Natural killer cell (primary cell): ENCODE measurements at places on chromosomes 3 and 15. TPM values are rescaled to one million over a fixed set of nuclear protein-coding genes. Genes with fewer than 3 reads are reported as not detected.

The FGF12 gene
- total RNA-seq = not detected

- no peak overlapping the region for H3K27ac ChIP-seq
- no peak overlapping the region for H3K4me3 ChIP-seq
- H3K4me1 ChIP-seq = no peaks in the 10 kb centered on the region
- DNase-seq = no peak
- no peaks in the 10 kb centered on the region for H3K27me3 ChIP-seq
Observed at GRCh38 chr3:190848870-190849269, 13.6 kb downstream of the GMNC start.

The ITGA11 gene
- not detected for total RNA-seq

DNA sequence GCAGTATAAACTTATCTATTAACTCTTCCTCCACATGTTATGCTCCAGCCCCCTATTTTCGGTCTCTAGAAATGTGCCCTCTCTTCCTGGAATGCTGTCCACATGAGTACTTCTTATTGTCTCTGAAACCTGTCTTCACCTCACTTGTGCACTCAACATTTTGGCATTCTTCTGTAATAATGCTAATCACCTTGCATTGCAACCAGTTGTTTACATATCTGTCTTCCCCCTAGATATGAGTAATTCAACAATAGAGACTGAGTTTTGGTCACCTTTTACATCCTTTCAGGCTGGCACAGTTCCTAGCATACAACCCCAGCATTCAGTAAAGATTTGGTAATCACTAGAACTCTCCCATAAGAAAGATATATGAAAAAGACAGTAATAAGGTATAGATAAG lies 17.2 kb downstream of the CCDC80 start:
- H3K36me3 ChIP-seq = no peaks in the 10 kb centered on the region
- H3K27me3 ChIP-seq = no peaks in the 10 kb centered on the region
- H3K27ac ChIP-seq = no peak overlapping the region
- no peaks in the 10 kb centered on the region for H3K4me1 ChIP-seq
- no peak for DNase-seq

DNA sequence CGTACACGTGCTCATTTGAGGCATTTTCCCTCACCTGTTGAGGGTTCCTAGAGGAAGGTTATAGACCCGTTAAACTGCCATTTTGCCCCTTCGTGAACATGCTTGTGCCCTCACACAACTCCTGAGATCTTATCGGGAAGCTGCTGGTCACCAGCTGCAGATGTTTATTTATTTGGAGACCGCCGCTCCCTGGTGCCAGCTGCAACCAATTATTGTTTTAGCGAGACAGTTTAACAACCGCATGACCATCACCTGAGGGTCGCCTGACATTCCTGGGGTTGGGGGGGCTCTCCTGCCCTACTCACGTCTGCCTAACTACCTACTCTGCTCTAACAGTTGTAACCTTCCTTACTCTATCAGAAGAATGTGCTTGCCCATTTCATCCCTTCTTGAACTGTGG lies 292.5 kb downstream of the MCTP2 start:
- DNase-seq = no peak
- no peak overlapping the region for H3K4me3 ChIP-seq
- H3K36me3 ChIP-seq = no peaks in the 10 kb centered on the region
- H3K27me3 ChIP-seq = no peaks in the 10 kb centered on the region
- no peak overlapping the region for H3K27ac ChIP-seq

- DNase-seq = no peak
- no peaks in the 10 kb centered on the region for H3K36me3 ChIP-seq
- no peaks in the 10 kb centered on the region for H3K4me1 ChIP-seq
- H3K27me3 ChIP-seq = no peaks in the 10 kb centered on the region
- no peak overlapping the region for H3K27ac ChIP-seq
- H3K4me3 ChIP-seq = no peak overlapping the region
Observed at GRCh38 chr3:24405057-24405456, 89.6 kb downstream of the THRB start.

- no peak for DNase-seq
- no peak overlapping the region for H3K27ac ChIP-seq
- no peaks in the 10 kb centered on the region for H3K27me3 ChIP-seq
- no peaks in the 10 kb centered on the region for H3K4me1 ChIP-seq
- no peak overlapping the region for H3K4me3 ChIP-seq
Observed at GRCh38 chr3:150970665-150971324, 1.7 kb downstream of the CLRN1 start.
